Hypothalamus (tissue), 51 donors: ENCODE measurements at places on chromosomes 2 and 18.

- no peak for DNase-seq
These were observed 49.7 kb downstream of the CD28 start for GRCh38 chr2:203756161-203756560.

GRCh38 chr2:44392338-44392943, 30.7 kb downstream of the CAMKMT start:
- peak; percentile 47 for DNase-seq

DNA sequence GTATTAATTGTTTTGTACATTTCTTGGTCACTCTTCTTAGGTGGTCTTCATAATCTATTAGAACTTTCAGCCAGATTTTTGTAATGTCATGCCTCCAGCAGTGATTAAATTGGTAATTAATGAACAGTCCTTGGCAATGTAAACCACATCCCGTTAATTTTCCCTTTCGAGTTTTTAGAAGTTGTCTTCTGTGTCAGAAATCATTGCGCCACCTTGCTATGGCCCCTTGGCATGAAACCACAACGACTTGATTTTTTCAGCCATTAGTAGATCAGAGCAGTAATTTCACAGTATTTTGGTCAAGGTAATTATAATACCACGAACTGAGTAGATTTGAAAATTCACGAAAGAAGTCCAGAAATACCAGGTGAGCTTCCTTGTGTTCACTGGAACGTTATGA, 86.0 kb upstream of the OTX1 start:
- DNase-seq: no peak

- DNase-seq: no peak
These were observed 36.1 kb downstream of the MARCO start for GRCh38 chr2:118978064-118978463.

DNA sequence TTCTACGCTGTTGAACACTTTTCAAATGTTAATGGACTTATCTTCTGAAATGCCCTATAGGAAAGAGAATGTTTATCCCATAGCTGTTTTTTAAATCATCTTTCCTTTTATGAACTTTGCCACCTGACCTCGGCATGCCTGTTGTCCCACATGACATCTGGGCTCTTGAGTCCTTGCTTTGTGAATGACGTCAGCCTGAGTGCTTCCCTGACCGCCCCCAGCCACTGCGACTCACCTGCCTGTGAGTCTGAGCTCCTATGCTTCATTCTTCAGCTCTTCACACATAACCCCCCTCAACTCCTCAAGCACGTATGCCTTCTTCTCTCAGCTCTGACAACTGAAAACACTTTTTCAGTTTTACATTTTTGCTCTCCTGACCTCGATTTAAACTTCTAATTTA, 166.8 kb downstream of the DCDC2C start:
- DNase-seq: no peak

- no peak for DNase-seq
These were observed 70.9 kb upstream of the EML6 start for GRCh38 chr2:54652540-54652939.

GRCh38 chr18:2966560-2966959, 46.4 kb downstream of the LPIN2 start:
- no peak for DNase-seq

DNA sequence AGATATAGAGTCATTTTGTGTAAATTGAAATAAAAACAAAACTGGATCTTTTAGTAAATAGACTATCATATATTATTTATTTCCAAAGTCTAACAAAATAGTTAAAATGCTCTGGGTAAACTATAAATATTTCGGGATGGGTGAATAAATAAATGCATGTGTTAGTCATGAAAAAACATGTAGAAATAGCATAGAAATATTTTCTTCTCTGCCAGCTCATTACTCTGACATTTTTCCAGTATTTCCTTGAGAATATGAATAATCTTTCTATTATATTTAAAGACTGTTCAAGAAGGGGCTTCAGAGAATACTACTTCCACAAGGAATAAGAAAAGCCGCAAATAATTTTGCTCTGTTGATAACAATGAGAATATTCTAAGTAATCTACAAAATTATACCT, 880.4 kb downstream of the TRIB2 start:
- DNase-seq: no peak

- DNase-seq: no peak
These were observed 657.3 kb upstream of the LINC00305 start for GRCh38 chr18:64806232-64806631.

- no peak for DNase-seq
These were observed 15.3 kb downstream of the EVX2 start for GRCh38 chr2:176068419-176068832.

GRCh38 chr2:64945973-64946768, 43.0 kb upstream of the SLC1A4 start:
- DNase-seq: no peak

DNA sequence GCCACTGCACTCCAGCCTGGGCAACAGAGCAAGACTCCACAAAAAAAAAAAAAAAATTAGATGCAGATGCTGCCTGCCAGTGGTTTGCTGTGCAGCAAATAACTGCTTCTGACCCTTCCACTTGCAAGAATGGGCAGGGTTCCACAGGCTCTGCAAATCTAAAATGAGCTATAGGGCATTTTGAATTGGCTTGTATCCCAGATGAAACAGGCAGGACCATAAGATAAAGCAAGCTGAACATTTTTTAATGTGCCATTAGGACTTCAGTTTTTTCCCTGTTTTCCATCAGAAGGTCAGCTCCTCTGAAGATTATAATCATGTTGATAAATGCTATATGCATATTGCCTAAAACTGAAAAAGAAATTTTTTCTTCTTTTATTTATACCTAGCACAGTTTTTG, 15.7 kb upstream of the FZD7 start:
- no peak for DNase-seq

GRCh38 chr2:183034806-183035205, 3.5 kb downstream of the NCKAP1 start:
- DNase-seq: no peak

DNA sequence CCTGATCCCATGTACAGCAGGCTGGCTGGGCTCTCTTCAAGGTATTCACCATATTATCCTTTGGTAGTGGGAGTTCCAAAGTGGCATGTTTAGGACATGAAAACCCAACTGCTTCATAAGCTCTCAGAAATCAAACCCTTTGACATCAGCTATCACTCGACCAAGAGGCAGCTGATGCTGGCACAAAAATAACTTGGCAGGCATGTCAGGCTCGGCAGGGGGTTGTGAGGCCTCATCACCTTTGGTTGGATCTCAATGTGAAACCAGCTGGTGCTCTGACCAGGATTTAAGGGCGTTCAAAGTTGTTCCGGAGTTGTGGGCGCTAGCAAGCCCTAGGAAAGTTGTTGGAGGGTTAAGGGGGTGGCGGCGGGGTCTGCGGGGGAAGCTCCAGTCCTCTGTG, 171.9 kb downstream of the FHOD3 start:
- no peak for DNase-seq

DNA sequence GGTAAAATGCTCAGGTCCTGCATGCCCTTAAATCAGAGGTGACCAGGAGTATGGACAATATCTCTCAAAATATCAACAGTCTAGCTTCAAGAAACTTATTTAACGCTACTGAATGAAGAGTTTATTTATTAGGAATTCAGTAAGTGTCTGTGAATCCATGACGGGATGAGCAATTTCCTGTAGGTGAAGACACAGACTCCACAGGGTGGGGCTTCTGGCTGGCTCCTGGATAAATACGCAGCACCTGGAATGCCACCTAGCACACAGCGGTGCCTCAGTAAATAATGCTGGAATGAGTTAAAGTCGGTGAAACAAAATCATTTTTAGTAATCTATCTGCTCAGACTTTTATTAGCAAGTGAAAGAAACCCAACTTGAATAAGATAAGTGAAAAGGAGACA, 29.4 kb upstream of the MBP start:
- DNase-seq: no peak

DNA sequence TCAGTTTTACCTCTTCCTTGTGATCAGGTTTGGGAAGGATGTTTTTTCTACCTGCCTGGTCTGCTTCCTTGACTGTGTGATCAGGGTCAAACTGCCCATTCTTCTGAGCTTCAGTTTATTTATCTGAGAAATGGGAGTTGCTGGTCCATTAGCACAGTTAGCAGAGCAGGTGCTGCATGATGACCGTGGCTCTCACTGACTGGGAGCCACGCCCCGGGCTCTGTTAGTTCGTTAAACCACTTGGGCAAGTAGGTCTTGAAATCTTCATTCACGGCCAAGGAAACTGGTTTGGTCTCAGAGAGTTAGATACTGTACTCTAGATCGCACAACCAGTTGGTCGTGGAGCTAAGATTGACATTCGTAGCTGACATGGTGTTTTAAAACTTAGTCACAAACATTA, 41.7 kb downstream of the INPP5D start:
- DNase-seq: no peak

DNA sequence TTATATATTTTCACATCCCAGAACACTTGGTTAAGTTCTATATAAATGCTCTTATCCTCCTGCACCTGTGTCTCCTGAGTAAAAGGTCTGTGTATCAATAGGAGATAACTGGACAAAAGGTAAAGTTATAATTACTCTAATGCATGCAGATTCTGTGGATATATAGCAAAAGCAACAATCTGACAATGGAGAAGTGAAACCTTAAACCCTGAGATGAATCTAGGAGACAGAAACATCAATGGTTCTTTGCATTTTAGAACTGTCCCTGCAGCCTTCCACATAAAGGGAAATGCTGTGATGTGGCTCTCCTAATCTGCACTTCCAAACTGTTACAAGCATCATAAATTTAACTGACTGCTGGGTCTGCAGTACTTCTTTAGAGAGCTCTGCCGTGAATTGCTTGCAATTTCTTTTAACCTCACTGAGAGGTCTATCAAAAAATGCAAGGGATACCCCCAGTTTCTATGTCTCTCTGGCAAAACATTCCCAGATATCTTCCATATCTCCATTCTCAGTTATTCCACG, 42.8 kb upstream of the FSIP2 start:
- no peak for DNase-seq
